OCI-M1 (cell line): ENCODE measurements at places on chromosomes 4 and X.
A peak's percentile ranks its signal among the peaks of the same experiment; 100 is the strongest.

GRCh38 chrX:54042609-54043021 lies 1.7 kb downstream of the PHF8 start:
- DNase-seq: peak; percentile 78

GRCh38 chr4:3316146-3316545 lies 23.3 kb downstream of the RGS12 start:
- no peak for DNase-seq

- DNase-seq: no peak
Observed at GRCh38 chrX:63330681-63331080, 20.5 kb downstream of the SPIN4 start.

GRCh38 chr4:113576947-113577678 lies 184.4 kb downstream of the CAMK2D start:
- DNase-seq: no peak

DNA sequence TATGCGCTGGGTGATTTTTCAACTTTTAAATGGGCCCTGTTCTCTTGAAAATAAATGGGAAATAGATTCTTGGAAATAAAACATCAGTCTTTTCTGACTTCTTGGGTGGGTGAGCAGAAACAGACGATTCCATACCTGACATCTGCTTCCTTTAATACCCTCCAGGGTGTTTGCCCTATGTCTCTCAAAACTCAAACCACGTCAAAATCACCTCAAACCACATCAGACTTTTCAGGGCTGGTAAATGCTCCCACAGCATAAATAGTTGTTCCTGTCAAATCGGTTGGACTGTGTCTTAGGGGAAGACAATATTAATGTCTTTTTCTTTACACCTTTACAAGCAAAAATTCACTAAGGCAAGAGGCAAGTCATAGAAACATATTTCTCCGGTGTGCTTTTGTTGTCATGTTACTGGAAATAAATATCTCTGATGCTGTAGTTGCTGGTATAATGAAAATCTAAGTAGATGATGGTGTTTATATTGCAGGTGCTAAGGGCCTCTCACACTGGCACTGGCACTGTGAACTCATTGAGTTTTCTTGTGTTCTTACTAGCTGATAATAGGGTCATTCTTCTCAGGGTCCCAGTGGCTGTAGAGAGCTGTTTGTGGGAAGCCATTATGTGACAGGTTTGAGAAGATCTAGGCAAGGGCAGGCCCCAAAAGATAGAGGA lies 380.4 kb downstream of the RAPGEF2 start:
- DNase-seq: no peak

DNA sequence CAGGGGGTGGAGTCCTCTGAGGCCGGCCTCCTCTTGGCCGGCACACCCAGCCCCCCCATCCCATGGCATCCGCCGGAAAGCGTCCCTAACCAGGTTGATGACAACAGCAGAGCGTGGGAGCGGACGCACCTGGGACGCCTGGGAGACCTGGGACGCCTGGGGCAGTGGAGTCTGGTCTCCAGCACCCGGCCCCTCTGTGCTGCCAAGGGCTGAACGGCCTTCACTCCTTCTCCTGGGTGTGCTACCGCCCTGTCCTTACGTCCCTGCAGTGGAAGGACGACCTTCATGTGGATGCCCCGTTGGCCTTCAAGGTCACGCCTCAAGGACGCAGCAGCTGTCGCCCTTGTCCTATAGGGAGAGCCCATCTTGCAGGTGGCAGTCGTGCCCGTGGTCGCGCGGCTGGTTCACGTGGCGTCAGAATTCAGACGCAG lies 26.9 kb downstream of the NKX1-1 start:
- no peak for DNase-seq

- no peak for DNase-seq
Observed at GRCh38 chrX:120647127-120647526, 17.3 kb upstream of the C1GALT1C1 start.

GRCh38 chr4:156888762-156889161 lies 82.8 kb downstream of the PDGFC start:
- DNase-seq: no peak

GRCh38 chr4:76023389-76023788 lies at the start of gene CXCL10:
Gene CXCL10 (minus strand): TSS chr4:76023497. CDS start chr4:76023431, 66 bp downstream.
- DNase-seq: no peak

DNA sequence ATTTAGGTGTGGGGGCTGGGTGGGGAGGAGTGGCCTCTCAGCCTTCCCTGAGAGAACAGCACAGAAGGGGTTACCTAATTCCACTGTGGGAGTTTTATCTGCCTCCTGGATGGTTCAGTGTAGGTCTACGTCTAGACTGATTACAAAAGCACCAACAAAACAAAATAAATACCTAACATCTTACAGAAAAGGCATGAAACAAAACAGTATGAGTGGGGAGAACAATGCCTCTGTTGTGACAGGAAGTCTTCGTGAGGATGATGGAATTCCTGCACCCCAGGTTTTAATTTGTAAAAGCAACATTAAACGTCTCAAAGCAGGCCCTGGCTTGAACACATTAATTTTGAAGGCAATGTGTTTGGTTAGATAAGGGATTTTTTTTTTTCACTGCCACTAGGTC lies 112.1 kb upstream of the GPC4 start:
- DNase-seq: peak; percentile 30

GRCh38 chr4:44415251-44415650 lies 33.4 kb downstream of the KCTD8 start:
- peak; percentile 2 for DNase-seq

- no peak for DNase-seq
Observed at GRCh38 chr4:20351360-20352162, 99.9 kb downstream of the SLIT2 start.
